Stimulated activated CD4-positive, alpha-beta T cell treated with anti-CD3 and anti-CD28 coated beads, Interleukin-2, amount 100 ng/mL, for 48 hours (primary cell): ENCODE measurements at places on chromosomes 5 and 9.

- no peak for DNase-seq
These were observed 86.1 kb downstream of the WWC1 start for GRCh38 chr5:168377525-168377924.

DNA sequence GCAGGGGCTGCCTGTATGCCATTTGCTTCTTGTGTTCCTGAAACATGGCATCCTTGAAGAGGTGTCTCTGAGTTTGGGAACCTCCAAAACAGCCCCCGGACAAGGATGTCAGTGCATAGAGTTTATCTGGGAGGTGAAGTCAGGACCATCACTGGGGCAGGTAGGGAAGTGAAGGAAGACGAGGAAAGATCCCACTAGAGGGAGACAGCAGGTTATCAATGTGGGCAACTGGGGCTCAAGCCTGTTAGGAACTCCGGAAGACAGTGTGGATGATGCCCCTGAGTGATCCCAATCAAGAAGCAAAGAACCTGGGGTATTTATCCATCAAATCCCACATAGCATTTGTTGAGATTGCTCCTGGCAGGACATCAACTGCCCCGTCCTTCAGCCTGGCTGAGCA, 233.1 kb downstream of the AGTPBP1 start:
- no peak for DNase-seq

DNA sequence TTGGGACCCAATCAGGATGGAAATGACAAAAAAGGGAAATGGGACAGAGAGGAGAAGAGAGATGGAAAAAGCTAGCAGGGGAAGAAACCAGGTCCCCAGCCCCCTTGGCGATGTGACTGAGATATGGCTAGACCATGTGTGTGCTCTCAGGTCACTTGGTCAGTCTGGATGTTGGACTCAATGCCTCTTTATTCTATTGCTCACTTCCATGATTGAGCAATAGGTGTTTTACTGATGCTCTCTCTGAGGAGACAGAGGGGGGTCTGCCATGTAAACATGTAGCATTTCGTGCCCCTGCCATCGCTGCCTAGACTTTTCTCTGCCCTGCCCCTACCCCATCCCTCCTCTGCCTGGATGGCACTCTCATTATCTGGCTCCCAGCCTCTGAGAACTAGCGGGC, 150.6 kb downstream of the DROSHA start:
- DNase-seq: no peak

DNA sequence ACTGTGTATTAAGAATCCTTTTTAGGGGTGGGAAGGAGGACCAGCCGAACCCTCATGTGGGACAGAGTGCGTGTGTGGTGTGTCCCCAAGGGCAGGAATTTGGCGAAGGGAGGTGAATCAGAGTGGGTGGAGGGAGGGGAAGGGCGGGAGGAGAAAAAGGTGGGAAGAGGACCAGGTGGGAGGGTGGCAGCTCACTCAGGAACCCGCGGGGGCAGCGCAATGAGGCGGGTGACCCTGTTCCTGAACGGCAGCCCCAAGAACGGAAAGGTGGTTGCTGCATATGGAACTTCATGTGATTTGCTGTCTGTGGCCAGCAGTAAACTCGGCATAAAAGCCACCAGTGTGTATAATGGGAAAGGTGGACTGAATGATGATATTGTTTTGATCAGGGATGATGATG, 8.8 kb upstream of the POLR1E start:
- DNase-seq: no peak

- no peak for DNase-seq
These were observed 41.6 kb downstream of the ERGIC1 start for GRCh38 chr5:172875505-172876279.

- no peak for DNase-seq
These were observed 5.5 kb downstream of the PDLIM4 start for GRCh38 chr5:132262882-132263547.

DNA sequence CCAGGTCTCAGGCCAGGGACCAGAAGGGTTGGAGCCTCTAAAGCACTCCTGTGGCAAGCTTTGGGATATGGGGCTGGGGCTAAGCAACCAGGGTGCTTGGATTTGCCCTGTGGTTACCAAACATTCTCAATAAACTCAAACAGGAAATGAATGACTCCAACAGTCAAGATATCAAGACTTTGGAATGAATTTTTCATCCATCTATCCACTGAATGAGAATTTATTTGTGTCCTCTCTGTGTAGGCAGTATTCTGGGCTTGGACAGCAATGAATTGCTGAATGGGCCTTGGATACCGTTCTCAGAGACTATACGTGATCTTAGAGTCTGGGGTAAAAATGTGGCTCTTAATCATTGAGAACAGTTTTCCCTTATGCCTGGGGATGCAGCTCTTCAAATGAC, 212.5 kb downstream of the DAB2IP start:
- DNase-seq: no peak

DNA sequence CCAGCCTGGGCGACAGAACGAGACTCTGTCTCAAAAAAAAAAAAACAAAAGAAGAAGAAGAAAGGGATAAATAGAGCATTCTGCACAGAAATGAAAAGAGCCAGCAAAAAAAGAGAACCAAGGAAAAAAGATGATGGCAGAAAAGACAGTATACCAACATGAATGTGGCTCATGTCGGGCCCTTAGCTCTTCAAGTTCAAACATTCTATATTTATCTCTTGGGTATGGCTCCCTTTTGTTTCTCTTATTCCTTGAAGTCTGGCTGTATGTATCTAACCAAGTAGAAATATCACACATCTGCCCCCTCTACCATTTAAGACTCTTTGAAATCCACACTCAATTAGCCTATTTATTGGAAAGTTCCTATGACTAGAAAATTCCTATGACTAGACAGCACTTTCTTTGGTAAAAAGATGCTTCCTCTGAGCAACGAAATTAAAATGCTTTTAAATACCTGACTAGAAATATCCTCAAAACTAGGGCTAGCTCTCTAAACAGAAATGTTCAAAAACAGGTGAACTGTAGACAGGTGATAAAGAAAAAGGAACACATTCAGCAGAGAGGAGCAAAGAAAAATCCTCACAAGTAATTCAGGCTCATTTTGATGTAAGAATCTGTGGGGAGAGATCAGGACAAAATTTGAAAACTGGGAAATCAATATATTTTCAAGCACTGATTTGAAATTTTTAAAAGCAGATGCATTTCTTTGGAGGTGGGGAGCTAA, 2.6 kb downstream of the SELENOP start:
- DNase-seq: no peak

GRCh38 chr5:103290846-103291245, 32.3 kb downstream of the MACIR start:
- DNase-seq: no peak

DNA sequence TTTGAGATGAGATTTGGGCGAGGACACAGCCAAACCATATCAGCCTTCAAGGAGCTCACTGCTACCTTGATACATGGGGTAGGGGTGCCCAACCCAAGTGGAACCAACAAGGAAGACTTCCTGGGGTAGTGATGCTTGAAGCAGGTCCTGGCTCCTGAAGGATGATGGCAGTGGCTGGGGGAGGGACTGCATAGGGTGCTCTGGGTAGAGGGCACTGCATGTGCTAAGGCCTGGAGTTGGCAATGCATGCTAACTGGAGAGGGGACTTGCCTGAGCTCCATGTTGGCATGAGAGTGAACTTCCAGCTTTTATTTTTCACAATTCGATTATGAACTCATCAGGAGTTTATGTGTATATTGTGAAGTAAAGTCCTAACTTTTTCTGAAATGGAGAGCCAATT, 58.6 kb upstream of the FRRS1L start:
- no peak for DNase-seq

DNA sequence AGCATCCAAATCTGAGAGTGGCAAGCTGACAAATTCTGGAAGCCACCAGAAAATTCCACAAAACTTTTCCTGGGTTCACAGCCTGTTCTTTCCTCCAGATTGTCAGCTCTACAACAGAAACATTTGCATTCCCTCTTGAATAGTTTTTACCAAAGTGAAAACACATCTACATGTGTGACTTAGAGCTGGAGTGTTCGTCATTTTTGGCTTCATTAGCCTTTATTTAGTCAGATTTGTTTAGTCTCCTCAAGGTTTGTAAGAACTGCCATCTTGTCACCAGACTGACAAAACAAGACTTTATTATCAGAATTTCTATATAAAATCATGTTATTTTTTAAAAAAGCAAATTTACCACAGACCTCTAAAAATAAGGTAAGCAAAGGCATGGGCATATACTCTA, 347.3 kb downstream of the TRIM36 start:
- DNase-seq: no peak
